ENCODE measurements at places on chromosomes 4 and X. TPM values are rescaled to one million over a fixed set of nuclear protein-coding genes. Genes with fewer than 3 reads are reported as not detected.

The AWAT2 gene
- total RNA-seq = not detected

The SLC10A6 gene
- not detected for total RNA-seq

The MGAT4D gene
- total RNA-seq = not detected

The IL15 gene
- total RNA-seq = 6.1 TPM

The TMEM31 gene
- not detected for total RNA-seq

The ARR3 gene
- total RNA-seq = not detected

The PAGE5 gene
- 0.69 TPM for total RNA-seq

The PGRMC2 gene
- total RNA-seq = 49.6 TPM

The RAB33A gene
- 9.7 TPM for total RNA-seq

The TNMD gene
- total RNA-seq = not detected

The PNCK gene
- not detected for total RNA-seq

The PCDH10 gene
- total RNA-seq = not detected

The PTTG2 gene
- total RNA-seq = 1.9 TPM

The RAPGEF2 gene
- total RNA-seq = 27.9 TPM
